CD4-positive, alpha-beta T cell treated with Interleukin-10 for 1 hour (primary cell): ENCODE measurements at places on chromosomes 5 and 9.
A peak's percentile ranks its signal among the peaks of the same experiment; 100 is the strongest.

DNA sequence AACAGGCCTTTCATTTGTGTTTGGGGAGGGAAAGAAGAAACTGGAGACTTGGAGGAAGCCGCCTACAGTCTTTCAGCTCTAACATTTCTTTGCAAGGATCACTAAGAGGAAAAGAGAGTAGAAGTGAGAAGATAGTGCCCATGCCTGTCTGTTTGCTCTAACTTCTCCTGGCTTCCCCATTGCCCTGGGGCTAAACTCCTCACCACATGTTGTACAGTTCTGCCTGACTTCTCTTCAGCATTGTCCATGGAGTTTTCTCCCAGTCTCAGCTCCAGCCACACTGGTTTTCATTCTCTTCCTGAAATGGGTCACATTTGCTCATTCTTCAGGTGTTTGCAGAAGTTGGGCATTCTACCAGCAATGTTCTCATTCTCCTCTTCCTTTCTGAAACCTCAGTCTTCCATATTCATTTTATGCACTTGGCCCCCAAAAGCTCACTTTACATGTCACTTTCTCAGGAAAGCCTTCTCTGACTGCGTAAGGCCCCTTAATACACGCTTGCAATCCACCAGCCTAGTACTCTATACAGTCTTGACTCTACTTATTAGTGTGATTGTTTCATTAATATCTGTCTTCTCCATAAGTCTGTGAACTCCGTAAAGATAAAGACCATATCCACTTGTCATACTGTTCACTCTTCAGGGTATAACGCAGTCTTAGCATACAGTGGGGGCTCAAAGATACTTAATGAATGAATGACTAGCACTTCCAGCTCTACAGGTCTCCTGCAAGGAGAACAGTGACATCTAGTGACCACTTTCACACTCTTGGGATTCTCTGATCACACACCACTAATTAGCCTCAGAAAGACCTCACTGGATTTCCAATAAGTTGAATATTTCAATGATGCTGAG lies 40.2 kb upstream of the TRIM32 start:
- DNase-seq = no peak

DNA sequence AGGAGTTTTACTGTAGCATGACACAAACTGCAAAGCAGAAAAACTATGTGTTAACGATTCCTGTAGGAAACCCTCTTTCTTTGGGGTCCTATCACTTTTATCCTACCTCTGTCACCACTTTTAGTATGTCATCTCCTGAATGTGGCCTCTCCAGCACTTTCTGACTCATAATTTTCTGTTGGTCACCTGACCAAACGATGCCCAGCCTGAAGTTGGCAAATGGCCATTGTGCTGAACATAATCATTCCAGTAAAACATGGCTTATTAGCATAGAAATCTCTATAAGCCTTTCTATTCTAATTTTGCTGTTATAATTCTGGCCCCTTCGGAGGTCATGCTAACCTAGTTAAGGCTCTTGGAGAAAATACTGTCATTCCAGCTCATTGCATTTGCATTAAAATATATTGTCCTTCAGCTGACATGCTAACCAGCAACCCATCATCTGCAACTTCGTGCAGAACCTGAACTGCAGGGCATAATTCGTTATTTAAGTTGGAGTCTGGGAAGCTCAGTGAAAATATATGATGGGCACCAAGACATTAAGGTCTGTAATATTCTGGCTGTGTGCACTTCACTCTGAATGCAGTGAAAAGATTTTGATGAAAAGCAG lies 140.3 kb downstream of the NMUR2 start:
- no peak for DNase-seq

DNA sequence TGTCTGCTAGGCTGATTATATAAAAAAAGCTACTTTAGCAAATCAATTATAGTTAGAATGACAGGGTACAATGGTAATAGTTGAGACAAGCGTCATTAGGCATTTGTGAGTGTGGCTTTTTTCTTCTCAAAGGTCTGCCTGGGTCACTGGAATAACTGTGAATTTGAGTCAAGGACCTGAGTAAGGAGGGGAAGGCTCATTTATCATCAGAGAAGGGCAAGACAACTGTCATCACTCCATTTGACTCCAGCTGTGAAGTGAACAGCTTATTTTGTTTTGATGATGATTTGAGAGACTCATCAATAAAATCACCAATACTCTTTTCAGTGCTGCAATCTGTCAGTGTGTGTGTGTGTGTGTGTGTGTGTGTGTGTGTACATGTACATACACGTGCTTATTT lies 118.6 kb downstream of the MAT2B start:
- no peak for DNase-seq

DNA sequence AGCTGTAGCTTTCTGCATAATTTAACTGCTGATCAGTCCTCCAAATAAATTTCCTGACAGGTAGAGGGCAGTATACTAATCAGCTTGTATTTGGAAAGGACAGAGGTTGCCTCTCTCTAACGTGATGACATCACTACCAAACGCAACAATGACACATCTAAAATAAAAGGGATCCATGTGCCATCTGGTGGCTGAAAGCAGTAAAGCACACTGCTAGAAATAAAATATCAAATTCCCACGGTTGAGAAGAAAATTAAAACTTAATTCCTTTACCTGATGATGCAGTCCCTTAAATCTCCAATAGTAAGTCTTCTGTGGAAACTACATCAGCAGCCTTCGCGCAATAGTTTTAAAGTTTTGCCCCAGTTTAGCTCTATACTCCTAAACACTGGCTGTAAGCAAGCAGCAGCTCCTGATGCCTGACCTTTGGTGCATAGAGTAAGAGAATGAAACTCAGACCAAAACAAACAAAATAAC lies 54.5 kb downstream of the DIAPH1 start:
- DNase-seq = peak; percentile 93

- DNase-seq = no peak
Observed at GRCh38 chr9:4296217-4296616, 3.7 kb downstream of the GLIS3 start.

DNA sequence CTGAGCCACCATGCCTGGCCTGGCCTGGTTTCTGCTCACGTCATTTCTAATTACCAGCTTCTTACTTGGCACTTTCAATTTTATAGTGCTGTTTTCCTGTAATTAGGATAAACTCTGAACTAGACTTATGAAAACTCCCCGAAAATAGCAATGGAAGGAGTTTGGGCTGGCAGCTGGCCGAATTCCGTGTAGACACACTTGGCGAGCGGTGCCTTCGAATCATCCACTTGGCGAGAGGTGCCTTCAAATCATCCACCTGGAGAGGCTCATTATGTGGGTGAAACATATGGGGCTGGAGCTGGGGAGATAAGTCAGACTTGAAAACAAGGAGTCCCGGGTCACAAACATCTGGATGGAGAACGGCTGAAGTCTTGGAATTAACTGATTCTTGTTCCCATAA lies 203.7 kb downstream of the ROR2 start:
- no peak for DNase-seq

- no peak for DNase-seq
Observed at GRCh38 chr5:160852049-160852448, at the start of gene ATP10B. ATP10B (minus strand) TSS chr5:160852211; CDS start chr5:160688074, 164,137 bp downstream.

GRCh38 chr5:170308686-170309085 lies 11.1 kb upstream of the LCP2 start:
- DNase-seq = no peak

GRCh38 chr9:136300866-136301265 lies 3.0 kb downstream of the CCDC187 start:
- no peak for DNase-seq

DNA sequence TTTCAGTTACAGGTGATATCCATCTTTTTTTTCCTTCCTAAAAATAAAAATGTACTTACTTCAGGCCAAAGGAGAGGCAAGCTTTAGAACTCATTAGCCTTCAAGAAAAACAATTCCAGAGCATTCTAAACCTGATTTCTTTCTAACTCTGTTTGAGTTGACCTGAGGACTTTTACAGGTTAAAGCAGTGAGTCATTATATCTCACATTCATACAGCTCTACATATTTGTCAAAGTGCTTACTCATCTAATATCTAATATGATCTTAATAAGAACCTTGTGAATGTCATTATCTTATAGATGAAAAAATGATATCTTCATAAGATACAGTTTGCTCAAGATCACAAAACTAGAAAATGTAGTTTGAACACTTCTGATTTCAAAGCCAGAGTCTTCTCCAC lies 149.2 kb upstream of the CDKN2B start:
- DNase-seq = no peak

GRCh38 chr9:131628459-131629225 lies 83.3 kb downstream of the PRRT1B start:
- DNase-seq = peak; percentile 73

DNA sequence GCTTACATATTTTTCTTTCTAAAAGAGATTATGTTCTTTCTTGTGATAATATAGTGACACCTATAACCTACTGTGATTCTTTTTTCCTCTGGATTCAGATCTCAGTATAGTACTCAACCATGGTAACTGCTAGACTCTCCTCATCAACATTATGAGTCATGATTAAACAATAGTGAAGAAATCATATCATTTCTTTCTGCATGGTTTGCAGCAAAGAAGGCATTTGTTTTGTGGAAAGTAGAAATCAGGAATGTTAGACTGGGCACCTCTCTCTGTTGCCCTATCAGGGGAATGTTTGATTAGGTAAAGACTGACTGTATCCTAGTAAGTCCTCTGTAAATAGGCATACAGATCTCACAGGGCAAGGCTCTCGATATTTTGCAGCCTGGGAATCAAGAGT lies 25.6 kb upstream of the SMC2 start:
- no peak for DNase-seq

GRCh38 chr9:1530696-1531095 lies 480.5 kb downstream of the DMRT2 start:
- no peak for DNase-seq

DNA sequence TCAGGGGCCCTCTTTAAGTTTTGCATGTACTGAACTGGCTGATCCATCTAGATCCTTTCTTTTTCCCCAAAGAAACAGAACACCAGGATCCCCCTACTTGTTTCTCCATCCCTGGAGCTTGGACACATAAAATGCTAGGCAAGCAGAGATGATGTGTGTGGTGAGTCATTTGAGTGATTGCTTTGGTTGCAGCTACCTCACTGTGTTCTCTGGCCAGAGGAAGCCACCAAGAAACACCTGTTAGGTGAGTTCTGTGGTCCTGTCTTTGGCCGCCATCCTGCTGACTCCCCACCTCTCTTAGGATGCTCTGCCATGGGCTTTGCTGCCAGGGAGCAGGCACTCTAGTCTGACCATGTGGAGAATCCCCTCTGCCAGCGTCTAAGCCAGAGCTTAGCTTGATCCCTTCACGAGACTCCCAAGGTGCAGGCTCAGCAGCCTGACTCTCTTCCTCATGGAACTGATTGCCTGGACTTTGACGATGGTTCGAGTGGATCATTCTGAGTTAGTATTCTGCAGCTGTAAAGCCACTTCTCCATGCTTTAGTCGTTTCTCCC lies 27.3 kb upstream of the DENND1A start:
- no peak for DNase-seq

DNA sequence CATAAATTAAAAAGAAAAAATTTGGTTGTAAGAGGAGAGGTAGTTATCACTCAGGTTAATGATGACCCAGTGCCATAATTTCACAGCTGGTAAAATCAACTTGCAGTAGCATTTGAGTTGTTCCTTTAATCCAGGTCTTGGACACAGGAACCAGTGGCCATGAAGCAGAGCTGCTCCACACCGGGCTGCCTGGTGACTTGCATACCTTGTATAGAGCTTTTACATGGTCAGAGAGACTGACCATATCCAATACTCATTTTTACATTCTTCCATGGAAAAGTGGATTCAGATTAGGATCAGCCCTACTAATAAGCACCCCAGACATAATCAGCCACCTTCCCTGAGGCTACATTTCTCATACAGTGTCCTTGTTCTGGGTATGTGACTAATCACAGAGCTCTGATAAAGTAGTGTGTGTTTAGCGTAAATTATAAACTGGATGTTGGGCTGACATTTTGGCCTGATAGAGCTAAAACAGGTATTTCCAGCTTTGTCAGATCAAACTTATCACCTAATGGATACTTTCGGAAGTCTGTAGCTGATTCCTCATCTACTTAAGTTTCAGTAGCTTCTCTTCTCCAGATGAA lies 77.0 kb upstream of the ZSWIM6 start:
- DNase-seq = no peak

DNA sequence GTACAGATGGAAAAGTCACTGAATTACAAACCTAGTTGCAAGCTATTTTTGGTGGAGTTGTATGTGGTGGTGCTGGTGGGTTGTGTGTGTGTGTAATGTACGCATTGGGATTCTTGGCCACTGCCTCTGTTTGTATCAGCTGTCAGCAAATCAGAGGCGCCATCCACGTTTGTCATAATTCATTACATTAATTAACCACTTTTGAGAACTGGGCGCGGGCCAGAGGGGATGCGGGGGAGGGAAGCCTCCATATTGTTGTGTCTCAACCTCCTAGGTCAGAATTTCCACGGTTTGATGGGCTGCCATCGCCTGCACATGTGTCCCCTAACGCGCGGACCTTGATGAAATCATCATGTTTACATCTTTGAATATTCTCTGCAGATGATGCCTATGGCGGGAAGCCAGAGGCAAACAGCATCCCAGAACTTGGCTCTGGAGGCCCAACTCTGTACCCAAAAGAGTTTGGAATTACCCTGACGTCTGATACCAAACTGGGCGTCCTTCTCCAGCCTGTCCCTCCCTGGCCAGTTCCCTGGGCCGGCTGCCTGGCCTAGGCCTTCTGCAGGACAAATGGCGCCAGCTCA lies 54.9 kb downstream of the FGF18 start:
- no peak for DNase-seq

GRCh38 chr9:90870621-90871326 lies 69.2 kb downstream of the SYK start:
- peak; percentile 51 for DNase-seq

DNA sequence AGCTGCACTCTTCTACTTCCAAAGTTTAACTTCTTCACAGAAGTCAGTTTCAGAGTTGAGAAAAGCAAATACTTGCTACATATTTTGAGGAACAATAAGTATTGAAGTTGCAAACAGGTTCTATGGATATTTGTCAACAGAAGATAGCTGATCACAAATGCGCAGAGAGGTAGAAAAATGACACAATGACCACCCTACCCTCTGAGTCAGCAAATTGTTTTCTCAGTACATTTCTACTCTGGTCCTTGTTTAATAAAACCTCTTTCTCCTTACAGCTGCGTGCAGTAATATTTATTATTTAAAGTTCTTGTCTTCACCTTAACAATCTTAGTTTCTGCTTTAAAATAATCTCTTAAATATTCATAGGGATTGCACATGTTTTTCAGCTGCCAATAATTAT lies 855.1 kb upstream of the CTNND2 start:
- no peak for DNase-seq

GRCh38 chr9:96382175-96382574 lies 1.3 kb downstream of the SLC35D2 start:
- DNase-seq = no peak

DNA sequence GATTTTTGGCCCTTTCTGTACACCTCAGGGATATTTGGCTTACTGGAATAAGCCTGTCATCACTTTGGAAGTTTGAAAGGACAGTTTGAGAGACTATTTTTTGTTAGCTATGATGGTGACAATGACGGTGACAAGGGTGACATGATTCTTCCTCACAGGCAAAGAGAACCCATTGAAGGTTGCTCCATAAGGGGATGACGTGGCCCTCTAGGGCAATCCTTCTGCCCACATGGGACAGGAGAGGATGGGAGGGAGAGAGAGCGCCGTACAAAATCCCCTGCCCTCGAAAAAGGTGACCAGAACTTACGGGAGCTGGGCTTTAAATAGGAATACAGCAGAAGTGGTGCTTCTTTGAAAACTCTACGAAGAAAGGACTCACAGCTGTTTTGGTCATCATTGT lies 22.6 kb downstream of the HRH2 start:
- DNase-seq = no peak

- no peak for DNase-seq
Observed at GRCh38 chr9:1073497-1073896, 23.3 kb downstream of the DMRT2 start.
